ENCODE measurements at places on chromosomes 11 and 22. TPM values are rescaled to one million over a fixed set of nuclear protein-coding genes. Genes with fewer than 3 reads are reported as not detected.

YPEL4 gene
- 0.19 TPM for total RNA-seq

TMEM225 gene
- not detected for total RNA-seq

C11orf65 gene
- total RNA-seq, result 1.4 TPM

PAX6 gene
- not detected for total RNA-seq

ZP1 gene
- total RNA-seq, result not detected

RTN4R gene
- 4.0 TPM for total RNA-seq

H19 gene
- not detected for total RNA-seq

All from activated CD4-positive, alpha-beta T cell treated with anti-CD3 and anti-CD28 coated beads, Interleukin-2, amount 10 ng/mL, durations not matched to agents 7 days and 5 days (primary cell).